ENCODE measurements at places on chromosomes 16 and 17.
A peak's percentile ranks its signal among the peaks of the same experiment; 100 is the strongest.

DNA sequence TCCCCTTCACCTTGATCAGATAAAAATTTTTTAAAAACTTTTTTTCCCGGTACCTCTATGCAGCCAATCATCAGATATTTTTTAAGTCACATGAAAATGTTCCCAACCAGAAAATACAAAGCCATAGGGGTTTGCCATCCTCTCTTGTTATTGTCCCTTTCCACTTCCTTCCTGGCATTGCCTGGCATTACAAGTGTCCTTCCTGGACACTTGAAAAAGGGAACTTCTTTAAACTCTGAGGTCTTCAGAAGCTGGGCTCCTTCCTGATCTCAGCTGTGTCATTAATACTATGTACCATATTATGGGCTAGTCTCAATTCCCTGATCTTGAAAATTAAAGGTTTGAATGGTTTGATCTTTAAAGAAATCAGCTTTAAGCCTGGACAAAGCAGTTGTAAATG is 64.9 kb downstream of the TEX14 start:
- DNase-seq: no peak

GRCh38 chr16:71425746-71426068 is 16.1 kb downstream of the TLE7 start:
- DNase-seq: no peak

- DNase-seq: no peak
These were observed 33.0 kb downstream of the PITPNM3 start for GRCh38 chr17:6523330-6523729.

DNA sequence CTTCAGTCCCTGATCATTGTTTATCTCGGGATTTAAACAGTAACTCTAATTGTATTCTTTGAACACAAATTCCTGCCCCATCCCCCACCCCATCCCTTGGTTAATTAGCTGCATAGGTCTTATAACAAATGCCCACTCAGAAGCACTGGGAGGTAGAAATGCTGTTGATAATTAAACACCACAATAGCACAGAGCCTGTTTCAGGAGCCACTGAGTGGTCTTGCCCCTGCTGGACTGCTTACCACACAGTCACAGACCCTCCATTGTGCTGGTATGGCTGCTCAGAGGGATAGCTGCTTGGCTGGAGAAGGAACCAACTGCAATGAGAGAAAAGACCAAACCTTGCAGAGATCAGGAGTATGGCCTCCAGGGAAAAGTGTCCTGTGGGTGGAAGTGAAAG is 214.1 kb downstream of the ANKFN1 start:
- no peak for DNase-seq

DNA sequence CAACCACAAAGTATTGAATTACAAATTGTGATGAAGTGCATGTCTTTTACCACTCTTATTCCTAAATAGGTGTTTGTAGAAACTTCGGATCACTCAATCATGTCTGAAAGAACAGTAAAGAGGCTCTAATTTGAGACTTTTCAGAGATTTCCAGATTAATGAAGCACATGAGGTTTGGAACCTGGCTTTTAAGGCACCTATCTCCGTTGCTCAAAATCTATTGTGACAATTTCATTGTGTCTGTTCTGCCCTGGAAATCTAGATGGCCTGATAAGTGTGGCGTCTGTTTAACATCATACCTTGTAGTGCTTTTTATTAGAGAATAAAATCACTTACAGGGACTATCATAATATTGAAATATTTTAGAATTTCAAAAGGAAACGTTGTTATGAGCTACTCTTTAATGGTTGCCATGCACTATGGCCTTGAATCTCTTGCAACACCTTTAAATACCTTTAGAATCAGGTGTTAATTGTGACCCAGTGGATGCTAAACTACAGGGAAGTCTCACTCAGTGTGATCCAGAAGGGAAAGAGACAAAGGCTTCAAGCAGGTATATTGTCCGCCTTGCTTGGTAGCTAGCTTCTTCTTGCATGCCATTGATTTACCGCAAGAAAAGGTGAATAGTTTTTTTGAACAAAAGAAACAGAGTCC is 210.3 kb downstream of the CNTNAP4 start:
- DNase-seq: no peak

DNA sequence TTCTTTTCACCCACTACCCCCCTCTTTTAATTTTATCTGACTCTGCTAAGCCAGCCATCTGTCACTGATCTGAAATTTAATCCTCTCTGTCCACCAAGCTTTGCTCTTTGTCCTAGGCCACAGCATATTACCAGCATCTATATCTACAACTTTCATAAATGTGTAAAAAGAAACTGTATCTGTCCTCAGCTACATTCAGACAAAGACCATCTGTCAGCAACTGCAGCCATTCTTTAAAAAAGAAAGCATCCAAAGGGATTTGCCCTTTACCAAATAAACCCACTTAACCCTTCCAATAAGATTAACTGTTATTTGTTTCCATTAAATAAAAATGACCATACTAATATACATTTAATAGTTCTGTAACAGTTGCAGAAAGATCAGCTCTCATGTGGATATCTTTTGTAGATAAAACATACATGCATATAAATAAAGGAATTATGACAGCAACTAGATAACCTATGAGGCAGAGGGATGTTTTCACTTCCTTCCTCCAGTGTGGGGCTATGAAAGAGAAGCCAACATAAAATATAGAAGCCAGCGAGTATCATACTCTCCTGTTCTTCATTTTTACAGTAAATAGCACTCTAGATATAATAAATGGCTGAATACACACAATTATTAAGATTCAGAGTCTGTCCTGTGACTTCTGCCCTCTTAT is 602.5 kb upstream of the SALL1 start:
- no peak for DNase-seq

- DNase-seq: no peak
These were observed 36.0 kb upstream of the HLF start for GRCh38 chr17:55228683-55229192.

GRCh38 chr17:49249292-49249794 is 18.8 kb upstream of the PHOSPHO1 start:
- DNase-seq: no peak

GRCh38 chr17:64599827-64600226 is 62.3 kb downstream of the SMURF2 start:
- DNase-seq: no peak

GRCh38 chr16:30184891-30185682 is 1.7 kb downstream of the CORO1A start:
- DNase-seq: peak; percentile 68

DNA sequence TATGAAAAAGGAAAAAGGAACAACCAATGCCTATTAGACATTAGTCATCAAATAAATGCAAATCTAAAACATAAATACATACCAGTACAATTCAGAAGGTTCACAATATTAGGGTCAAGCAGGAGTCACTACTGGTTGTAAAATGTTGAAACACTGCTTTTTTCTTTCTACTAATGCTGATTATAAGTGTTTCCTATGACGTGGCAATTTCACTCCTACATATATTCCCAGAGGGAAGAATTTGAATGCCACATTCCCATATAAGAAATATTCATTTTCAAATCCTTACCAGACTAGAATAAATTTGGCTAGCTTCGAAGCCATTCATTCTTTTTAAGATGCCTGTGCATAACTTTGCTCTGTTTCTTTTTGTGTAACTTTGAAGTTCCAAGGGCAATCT is 2.6 kb upstream of the KRTAP9-2 start:
- DNase-seq: no peak

DNA sequence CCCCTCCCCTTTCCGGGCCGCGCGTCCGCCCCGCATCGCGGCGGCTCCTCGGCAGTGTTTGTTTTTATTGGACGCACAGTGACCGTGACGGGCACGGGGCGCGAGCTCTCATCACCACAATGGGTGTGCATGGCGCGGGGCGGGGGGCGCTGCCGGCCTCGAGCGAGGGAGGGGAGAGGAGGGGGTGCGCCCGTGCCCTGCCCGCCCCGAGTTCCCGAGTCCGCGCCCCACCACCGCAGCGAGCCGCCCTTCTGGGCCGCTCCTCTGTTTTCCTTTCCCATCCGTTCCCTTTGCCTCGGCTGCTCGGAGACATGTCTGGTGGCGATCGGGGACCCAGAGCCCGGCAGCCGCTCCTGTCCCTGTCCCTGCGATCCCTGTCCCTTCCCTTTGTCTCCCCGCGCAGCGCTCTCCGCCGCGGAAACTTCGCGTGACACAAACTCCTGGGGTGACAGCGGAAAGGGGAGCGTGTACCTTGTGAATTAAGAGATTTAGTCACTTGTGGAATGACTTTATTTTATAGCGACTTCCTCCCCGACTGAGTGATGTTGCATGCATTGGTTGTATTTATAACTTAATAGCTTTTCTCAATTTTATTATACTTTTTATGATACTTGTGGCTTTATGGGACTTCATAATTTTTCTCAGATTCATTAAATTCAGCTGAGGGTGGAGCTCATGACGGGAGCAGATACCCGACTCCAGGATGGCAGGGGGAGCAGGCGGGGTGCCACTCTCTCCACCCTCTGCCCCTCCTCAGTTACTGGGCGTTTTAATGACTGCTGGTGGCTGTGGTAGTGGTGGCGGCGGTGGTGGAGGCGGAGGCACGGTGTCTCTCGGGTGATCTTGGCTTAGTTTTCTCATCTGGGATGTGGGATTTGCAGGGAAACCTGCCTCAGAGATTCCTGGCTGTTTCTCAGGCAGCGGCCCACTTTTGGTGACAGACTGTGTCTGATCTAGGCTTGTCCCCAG is 40.8 kb downstream of the MRM1 start:
- no peak for DNase-seq

DNA sequence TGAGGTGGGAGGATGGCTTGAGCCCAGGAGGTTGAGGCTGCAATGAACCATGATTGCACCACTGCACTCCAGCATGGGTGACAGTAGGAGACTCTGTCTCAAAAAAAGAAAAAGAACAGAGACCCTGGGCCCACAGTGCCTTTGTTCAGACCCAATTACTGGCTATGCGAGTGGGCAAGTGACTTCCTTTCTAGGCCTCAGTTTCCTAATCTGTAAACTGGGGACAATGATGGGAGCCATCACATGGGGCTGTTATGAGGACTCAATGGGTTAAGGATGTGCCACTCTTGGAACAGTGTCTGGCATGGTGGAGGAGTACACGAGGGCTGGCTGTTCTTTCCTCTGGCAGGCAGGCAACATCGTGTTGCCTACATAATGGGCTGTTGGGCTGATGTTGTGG is 47.3 kb upstream of the NDRG4 start:
- no peak for DNase-seq

GRCh38 chr17:8185582-8186445 is 4.2 kb downstream of the BORCS6 start:
- peak; percentile 99 for DNase-seq

GRCh38 chr17:55433629-55434422 is 12.2 kb upstream of the MMD start:
- no peak for DNase-seq

DNA sequence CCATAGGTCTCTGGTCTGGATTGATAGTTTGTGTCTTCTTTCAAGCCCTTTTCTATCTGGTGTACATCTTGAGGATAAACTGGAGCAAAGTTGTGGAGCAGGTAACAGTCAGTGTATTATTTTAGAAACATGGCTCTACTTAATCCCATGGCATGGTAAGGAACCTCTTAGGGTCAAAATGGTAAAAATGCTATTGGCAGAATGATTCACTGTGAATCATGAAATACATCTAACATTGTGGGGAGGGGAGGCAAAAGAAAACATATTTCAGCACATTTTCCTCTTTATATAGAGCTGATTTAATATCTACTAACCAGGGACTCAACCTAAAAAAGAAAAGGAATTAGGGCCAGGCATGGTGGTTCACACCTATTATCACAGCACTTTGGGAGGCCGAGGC is 17.9 kb upstream of the ALDH3A2 start:
- DNase-seq: no peak

- no peak for DNase-seq
These were observed 11.0 kb downstream of the DCAKD start for GRCh38 chr17:45040459-45040858.

DNA sequence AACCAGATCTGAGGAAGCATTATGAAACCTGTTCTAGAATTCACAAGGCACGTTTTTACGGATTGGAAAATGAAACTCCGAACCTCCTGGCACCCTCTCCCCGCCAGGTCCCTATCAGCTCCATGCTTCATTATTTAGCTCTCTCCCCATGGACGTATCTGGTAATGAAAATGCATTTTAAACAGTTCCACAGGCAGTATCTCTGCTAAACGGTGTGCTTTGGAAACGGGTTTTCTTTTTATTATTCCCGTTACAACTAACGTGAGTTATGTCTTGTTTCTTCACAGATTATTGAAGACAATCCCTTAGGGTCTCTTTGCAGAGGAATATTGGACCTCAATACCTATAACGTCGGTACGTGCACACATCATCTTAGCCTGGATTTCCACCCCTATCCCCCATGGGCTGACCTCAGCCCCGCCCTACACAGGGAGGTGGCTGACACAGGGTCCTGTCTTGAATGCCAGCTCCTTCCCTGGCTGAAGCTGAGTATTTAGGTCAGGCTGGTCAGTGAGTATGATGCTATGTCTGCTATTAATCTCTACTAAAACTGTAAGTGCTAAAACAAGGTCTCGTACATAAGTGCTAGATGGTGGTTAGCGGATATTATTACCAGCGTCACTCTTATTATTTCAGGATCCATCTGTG is 82.9 kb downstream of the SDR42E1 start:
- peak; percentile 16 for DNase-seq

GRCh38 chr16:50365791-50366575 is 2.8 kb downstream of the BRD7 start:
- DNase-seq: no peak

GRCh38 chr16:35386619-35387018 is 1927.2 kb downstream of the TP53TG3F start:
- DNase-seq: no peak

DNA sequence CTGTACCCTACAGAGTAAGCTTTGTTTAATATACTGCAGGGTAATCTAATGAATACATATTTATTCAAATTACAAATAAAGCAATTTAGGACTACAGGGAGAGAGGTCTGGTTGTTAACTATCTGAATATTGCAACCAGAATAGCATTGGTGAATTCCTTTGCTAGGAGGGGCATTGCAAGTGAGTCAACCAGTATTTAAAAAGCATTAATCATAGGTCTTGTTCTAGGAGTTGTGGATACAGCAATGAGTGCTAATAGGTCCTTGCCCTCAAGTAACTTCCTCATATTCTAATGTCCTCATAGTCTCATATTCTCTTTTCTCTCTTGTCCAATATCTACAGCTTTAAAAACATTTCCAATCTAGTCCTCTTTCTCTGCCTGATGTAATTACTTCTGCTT is 531.4 kb downstream of the CDH11 start:
- no peak for DNase-seq

GRCh38 chr16:24228514-24228913 is 27.6 kb upstream of the CACNG3 start:
- DNase-seq: no peak

- peak; percentile 58 for DNase-seq
These were observed at the start of gene KCNAB3 for GRCh38 chr17:7929158-7930023. Gene KCNAB3 (minus strand): TSS chr17:7929856. CDS start chr17:7929435, 421 bp downstream.

DNA sequence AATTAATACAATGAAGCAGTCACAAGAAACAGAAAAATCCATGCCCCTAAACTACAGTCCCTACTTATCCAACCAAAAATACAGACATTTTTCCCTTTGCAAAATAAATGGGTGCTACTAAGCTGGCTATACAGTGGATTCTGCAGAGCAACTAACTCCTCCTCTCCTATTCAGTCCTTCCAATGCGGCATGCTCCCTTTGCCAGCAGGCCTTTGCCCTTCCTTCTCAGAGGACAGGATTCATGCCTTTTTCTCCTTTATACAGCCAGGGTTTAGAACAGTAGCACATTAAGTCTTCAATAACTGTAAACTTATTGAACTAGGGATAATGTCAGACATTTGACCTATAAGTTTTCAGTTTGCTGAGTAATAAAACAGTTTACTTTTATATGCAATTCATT is 70.2 kb downstream of the SMURF2 start:
- DNase-seq: no peak
